Left hindlimb (tissue), 1 donor: ENCODE measurements at places on chromosomes 16 and 17.

GRCh38 chr16:48503779-48504178 lies 106.2 kb downstream of the N4BP1 start:
- peak; percentile 73 for DNase-seq

- DNase-seq = no peak
Measured at GRCh38 chr17:44262654-44263225, 5.2 kb downstream of the SLC4A1 start.

DNA sequence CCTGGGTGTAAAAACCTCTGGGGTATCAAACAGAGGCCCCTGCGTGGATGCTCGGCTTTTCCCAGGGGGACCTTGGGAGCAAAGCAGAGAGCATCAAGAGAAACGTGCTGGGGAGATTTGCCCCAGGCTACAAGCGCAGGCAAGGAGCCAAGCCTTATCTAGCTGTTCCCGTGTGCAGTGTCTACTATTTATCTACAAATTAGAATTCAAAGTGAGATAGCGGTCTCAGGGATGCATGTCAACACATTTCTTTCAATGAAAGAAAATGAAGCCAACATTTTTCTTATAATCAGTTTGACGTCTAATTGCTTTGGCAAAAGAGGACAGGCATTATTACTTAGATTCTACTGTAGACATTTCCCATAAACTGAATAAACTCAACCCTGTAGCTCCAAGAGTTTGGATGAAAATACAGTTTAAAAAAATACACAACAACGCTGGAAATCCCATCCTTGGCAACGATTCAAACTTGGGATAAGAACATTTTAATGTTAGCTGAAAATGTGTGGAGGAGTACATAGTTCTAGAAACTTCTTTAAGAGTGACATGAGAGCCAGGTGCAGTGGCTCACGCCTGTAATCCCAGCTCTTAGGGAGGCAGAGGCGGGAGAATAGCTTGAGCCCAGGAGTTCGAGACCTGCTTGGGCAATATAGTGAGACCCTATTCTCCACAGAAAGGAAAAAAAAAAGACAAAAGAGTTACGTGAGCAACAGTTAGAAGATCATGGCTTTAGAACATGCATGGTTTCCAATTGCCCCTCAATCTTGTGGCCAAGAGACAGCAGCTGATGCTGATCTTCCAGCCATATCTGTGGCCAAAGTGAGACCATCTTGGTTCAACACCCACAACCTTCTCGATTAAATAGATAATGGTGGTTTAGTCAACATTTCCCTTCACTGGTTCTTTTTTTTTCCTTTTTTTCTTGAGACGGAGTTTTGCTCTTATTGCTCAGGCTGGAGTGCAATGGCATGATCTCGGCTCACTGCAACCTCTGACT lies 7.2 kb downstream of the SPNS3 start:
- DNase-seq = no peak

DNA sequence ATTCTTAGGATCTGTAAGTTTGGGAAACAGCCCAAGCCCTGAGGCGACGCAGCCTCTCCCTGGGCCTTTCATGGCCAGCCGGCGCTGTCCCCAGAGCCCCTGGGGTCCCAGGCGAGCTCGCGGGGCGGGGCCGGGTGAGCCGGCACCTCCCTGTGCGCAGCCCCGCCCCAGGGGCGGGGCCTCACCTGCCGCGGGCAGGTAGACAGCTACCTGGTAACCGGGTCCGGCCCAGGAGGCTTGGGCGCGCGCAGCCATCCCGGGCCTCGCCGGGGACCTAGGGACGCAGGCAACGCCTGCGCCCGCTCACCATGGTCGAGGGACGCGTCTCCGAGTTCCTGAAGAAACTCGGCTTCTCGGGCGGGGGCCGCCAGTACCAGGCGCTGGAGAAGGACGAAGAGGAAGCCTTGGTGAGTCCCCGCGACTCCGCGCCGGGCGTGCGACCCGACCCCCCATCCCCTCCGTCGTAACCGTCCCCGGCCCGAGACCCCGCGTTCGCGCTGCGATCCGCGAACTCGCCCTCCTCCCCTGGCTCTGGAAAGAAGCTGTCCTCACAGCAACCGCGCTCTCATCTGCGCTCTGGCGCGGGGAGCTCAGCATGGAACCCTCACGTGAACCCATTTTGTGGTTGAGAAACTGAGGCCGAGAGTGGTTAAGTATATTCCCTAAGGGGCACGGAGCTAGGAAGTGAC lies at the start of gene ATP2C2:
ATP2C2 (plus strand) TSS at position 231 of the 689 bp plus-strand sequence; CDS start at position 309, 78 bp downstream.
- no peak for DNase-seq

- no peak for DNase-seq
Measured at GRCh38 chr17:68835071-68835470, 120.1 kb downstream of the ABCA8 start.

DNA sequence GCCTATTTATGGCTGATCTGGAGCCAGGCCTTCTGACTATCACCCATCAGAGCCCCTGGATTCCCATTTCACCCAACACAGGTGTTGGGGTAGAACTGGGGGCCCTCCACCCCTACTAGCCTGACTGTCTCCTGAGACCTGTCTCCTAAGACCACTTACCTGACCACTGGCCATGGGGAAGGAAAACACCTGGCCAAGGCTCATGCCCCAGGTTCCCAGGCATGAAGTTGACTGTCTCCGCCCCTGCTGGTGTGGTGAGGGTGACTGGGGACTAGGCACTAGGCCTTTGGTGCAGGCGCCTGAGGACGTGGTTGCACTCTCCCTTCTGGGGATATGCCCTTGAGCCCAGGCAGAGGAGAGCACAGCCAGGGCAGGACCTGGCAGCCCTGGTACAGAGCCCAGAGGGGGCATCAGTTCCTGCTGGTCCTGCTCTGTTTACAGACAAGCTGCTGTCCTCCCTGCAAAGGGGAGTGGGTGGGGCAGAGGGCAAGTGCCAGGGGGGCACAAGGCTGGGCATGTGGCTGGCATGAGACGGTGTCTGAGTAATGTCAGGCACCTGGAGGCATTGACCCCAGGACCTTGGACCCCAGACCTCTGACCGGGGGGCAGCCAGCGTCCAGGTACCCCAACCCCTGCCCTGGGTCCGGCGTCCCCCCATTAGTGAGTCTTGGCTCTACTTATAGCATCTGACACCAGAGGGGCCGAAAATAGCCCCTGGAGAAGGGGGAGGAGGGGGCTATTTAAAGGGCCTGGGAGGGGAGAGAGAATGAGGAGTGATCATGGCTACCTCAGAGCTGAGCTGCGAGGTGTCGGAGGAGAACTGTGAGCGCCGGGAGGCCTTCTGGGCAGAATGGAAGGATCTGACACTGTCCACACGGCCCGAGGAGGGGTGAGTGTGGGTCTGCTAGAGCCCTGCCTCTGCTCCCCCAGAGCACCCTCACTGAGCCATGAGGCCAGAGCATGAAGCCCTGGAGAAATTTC lies at the start of gene TCAP:
TCAP (plus strand) TSS at position 769 of the 981 bp plus-strand sequence; CDS start at position 780, 11 bp downstream.
- DNase-seq = no peak

- DNase-seq = no peak
Measured at GRCh38 chr17:27466743-27467375, 10.6 kb downstream of the KSR1 start.

- DNase-seq = no peak
Measured at GRCh38 chr16:68749432-68749831, 12.3 kb downstream of the CDH1 start.

GRCh38 chr16:10817963-10818941 lies at the start of gene TVP23A:
TSS of gene TVP23A (minus strand) at chr16:10818794. CDS start at chr16:10818493, 301 bp downstream.
- DNase-seq = peak; percentile 47

DNA sequence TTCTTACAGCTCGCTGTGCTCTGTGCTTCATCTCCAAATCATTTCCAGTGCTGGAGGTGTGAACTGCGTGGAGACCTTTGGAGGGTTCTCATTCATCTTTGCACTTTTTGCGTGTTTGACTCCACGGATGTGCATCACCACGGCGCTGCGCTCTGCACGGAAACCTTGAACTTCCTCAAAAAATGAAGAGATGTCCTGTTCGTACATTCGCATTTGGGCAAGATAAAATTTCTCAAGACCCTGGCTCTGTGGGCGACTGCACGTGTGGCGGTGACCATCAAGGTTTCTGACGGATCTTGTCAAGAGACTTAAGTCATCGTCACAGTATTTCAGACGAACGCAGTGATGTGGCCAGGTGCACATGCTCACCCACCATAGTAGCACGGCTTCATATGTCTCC lies 10.3 kb upstream of the PVALEF start:
- peak; percentile 20 for DNase-seq

- no peak for DNase-seq
Measured at GRCh38 chr17:38568274-38568673, 37.5 kb downstream of the SRCIN1 start.

GRCh38 chr16:56866955-56867830 lies 2.2 kb downstream of the SLC12A3 start:
- no peak for DNase-seq

- no peak for DNase-seq
Measured at GRCh38 chr17:55710410-55710809, 12.3 kb downstream of the TMEM100 start.

GRCh38 chr17:6558932-6559752 lies 2.8 kb upstream of the PITPNM3 start:
- no peak for DNase-seq

DNA sequence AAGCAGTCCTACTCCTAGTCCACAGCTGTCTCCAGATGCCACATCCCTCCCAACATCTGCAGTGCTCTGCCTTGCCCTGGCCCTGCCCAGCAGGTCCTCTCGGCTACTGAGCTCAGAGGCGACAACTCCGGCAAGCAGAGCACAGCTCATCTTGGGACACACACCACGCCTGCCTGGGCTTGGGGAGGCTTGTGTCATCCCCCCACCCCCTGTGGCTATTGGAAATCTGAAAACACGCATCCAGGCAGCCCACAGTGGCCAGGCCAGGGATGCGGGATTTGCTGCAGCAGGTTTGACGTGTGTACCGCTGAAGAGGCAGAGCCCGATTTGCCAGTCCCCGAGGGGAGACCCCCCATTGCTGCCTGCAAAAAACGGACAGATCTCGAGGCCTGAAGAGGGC lies 25.4 kb downstream of the MXRA7 start:
- no peak for DNase-seq

GRCh38 chr17:6592173-6592572 lies 35.8 kb upstream of the PITPNM3 start:
- DNase-seq = no peak

DNA sequence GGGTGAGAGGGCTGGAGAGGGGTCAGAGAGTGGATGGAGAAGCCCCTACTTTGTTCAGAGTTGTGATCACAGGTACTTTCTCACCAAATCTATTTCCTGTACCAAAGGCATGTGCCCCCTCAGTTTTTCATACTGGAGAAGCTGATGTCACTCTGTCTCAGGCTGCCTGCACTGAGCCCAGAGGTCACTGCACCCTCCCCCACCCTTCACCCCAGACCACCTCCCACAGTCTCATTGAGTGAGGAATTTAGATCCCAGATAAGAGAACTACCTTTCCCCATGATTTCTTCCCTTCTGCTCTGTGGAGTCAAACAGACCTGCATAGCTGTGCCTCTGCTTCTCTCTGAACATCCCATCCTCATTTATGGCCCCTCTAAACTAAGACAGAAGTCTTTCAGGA lies 140.0 kb upstream of the IRX6 start:
- no peak for DNase-seq

GRCh38 chr16:73154063-73154870 lies 106.3 kb upstream of the ZFHX3 start:
- DNase-seq = peak; percentile 42

DNA sequence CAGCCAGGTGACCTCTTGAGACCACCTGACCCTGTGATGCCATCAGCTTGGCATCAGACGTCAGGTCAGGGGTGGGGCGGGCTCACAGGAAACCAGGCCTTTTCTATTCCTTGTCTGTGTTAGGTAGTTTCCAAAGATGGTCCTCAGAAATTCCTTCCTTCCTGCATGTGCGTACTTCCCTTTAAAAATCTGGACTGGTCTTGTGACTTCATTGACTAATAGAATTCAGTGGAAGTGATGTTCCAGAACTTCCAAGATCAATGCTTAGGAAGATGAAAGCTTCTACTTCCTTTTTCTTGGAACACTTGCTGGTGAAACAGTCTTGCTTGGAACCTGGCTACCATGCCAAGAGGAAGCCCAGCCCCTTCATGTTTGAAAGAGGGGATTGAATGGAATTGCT lies 10.0 kb upstream of the N4BP1 start:
- no peak for DNase-seq

DNA sequence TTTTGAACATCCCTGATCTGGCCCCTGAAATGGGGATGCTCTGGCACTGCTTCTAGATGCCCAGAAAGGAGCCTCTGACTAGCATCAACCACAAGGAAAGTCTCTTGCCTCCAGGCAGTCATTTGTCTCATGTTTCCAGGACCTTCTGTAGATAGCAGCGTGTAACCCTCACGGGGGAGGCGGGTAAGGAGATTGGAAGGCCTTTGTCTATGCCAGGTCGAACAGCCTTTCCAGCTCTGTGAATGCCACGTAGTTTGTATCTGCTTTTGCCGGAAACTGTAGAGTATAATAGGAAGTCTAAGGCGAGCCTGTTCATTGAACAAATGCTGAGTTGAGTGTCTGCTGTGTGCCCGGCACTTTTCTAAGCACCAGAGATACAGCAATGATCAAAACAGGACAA lies 43.9 kb upstream of the AQP8 start:
- no peak for DNase-seq

DNA sequence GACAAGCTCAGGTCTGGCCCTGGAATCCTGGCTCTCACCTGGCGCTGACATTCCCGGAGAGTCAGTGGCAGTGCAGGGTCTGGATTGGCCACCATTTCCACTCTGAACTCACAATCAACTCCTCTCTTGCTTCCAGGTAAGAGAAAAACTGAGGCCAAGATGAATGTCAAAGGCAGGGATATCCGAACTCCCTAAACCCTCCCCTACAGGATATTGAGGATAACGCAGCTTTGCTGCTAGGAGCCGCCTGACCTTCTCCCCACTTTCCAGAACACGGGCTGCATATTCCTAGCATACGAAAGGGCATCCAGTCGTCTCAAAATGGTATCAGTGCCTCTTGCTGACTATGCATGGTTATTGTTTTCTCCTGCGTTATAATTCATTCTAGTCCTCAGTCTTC lies 473.4 kb downstream of the SOX9 start:
- DNase-seq = no peak

- peak; percentile 18 for DNase-seq
Measured at GRCh38 chr16:84295203-84295860, 654 bp downstream of the WFDC1 start.
